ENCODE measurements at places on chromosomes 4 and X. TPM values are rescaled to one million over a fixed set of nuclear protein-coding genes. Genes with fewer than 3 reads are reported as not detected.

- no peak for DNase-seq
These were observed 191.2 kb upstream of the BMP3 start for GRCh38 chr4:80839281-80839680.

- no peak for DNase-seq
These were observed at the start of gene MAGEA11 for GRCh38 chrX:149711545-149712236. MAGEA11 (plus strand) TSS chrX:149712060; CDS start chrX:149713160, 1,100 bp downstream.

- DNase-seq, result no peak
These were observed 417.7 kb upstream of the GALNT7 start for GRCh38 chr4:172750910-172751309.

DNA sequence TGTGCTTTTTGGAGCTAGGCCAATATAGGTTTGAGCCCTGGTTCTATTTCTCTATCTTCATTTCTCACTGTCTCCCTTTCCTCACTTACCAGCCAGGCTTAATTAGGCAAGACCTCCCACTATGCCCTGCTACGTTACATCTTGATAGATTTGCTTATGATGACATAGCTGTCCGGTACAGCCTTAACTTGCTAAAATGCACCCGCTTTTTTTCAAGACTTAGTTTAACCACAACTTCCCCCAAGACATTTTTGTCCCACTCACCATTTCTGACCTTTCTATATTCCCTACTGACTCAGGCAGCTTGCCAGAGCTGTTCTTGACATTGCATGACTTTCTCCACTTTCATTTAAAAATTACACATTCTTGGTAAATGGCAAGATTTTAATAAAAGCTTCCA, 152.6 kb downstream of the MID1 start:
- no peak for DNase-seq

DNA sequence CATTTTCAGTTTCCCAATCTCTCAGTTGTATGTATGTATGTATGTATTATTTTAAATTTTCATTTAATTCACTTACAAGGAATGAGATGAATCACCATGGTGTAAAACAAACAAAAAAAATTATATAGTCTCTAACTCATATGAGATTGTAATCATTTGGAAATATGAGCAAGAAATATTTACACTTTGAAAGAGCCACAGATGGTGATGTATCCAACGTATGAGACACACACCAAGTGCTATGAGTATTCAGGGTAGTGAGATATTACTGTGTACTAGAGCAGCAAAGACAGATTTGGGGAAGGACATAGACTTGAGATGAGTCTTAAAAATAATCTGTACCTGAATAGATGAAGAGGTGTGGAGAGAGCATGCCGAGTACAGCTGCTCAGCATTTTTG, 1154.4 kb downstream of the RAPGEF2 start:
- no peak for DNase-seq

DNA sequence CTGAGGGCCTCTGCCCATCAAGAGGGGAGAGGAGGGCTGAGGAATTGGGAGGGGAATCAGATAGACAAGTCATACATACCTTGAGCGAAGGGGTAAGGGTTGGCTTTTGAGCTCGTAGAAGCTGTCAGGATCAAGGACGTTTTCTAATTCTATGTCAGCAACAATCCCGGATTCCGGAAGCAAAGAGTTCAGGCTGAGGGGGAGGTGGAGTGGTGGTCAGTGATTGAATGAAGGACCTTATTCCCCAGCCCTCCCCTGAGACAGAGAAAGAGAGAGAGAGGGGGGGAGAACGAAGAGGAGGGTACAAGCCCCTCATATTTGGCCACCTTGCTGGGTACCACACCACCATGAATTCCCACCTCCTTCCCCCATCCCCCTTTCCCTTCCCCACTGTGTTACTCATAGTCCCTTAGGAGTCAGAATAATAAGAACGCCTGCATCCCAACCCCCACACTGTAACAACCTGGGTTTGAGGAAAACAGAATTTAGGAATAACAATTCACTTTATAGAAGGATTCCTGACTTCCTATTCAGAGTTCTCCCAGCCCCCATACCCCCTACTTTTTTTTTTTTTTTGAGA, 2.7 kb downstream of the TFE3 start:
- no peak for DNase-seq

- DNase-seq, result no peak
These were observed 554 bp downstream of the DCTD start for GRCh38 chr4:182916483-182917181.

- DNase-seq, result no peak
These were observed 440.1 kb upstream of the SMIM31 start for GRCh38 chr4:164313853-164314252.

DNA sequence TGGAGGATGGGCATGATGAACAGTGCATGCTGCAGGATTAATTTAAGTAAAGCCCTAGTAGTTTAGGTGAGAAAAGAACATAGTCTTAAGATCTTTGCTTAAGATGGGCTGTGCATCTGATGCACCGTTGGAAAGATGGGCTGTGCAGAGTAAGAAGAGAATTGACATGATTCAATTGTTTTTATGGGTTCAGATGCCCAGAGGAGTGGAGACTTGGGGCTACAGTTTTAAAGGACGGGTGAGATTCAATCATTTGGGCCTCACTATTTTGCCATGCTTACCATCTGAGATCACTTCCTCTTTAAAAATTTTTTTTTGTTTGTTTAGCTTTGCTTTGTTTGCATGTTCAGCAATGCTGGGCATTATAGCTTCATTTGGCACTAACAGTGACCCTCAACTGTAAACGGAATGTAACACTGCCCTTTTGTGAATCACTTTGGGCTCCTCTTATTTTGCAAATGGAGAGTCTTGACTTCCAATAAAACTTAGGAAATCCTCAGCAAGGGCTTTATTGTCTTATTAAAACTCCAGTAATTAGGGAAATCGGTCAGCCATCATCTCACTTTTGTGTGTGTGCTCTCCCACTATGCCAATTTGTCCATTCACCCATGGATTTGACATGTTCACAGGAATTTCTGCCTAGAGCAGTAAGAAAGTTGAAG, 216.1 kb upstream of the TLL1 start:
- DNase-seq, result no peak

GRCh38 chr4:83231620-83232076, 53.0 kb downstream of the COQ2 start:
- DNase-seq, result no peak

DNA sequence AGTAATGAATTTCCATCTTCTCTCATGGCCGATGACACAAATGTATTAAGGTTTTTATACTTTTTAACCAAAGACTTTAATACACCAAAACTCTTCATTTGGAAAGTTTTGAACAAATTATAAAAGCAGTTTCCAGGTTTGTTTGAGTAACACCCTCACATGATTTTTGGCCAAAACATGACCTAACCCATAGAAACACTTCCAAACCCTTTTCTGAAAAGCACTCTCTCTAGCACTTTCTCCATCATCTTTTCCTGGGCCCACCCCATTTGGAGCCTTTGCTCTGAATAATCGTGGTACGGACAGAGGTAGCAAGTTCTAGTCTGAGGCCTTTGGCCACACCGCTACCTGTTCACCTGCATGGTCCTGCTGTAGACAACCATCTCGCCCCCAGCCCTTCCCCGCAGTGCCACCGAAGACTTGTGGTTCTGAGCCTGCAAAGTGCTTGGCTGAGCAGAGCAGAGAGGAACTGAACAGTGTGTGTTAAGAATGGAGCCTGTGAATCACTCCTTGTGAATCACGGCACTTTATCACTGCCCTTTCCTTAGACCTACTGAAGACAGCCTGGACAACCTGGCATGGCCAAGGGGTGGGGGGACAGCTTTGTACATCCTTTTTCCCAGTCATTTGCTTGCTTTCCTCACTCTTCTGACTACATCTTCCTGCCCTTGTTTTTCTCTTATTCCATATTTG, 181.8 kb downstream of the PTTG2 start:
- DNase-seq, result no peak

DNA sequence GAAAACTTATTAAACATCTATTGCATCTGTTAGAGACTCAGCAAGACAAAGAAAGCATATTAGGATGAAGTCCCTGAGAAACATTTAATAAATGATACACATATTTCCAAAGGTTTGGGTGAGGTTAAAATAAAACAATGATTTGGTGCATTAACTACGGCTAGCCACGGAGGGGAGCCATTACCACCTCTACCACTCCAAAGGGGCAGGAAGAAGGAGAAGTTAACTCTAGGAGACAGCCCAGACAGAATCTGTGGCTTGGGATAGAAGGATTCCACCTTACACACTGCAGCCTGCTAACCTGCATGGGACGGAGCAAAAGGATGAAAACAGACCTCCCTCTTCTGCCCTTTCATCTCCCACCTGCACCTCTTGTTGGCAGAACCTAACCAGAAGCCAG, 189.1 kb upstream of the C1QTNF7 start:
- peak; percentile 12 for DNase-seq

DNA sequence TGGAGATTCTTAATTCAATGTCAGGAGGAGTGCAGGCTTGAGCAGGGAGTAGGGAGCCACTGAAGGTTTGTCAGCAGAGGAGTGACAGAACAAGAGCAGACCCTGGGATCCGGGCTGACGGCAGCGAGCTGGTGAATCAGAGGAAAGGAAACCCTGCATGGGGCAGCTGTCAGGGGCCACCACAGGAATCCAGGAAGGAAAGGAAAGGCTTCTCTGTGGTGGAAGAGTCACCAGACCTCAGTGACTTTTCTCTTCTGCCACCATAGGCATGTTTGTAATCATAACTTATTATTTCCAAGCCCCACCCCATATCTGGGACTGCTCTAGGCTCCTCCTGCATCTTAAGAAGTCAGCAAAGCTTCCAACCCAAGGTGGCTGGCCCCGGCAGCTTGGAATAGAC, 150.9 kb downstream of the BCOR start:
- DNase-seq, result no peak

- no peak for DNase-seq
These were observed 173.9 kb downstream of the BMPR1B start for GRCh38 chr4:94931626-94932025.

DNA sequence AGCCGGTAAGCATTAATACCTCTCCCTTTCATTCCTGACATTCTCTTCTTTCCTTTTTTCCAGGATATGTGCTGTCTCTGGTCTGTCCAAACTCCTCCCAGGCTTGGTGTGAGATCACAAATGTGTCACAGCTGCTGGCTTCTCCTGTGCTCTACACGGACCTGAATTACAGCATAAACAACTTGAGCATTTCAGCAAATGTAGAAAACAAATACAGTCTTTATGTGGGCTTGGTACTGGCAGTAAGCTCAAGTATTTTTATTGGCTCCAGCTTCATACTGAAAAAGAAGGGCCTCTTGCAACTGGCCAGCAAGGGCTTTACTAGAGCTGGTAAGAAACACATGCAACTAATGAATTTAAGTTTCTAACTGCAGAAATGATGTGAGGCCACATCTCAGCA, 8.4 kb downstream of the NIPAL1 start:
- no peak for DNase-seq

DNA sequence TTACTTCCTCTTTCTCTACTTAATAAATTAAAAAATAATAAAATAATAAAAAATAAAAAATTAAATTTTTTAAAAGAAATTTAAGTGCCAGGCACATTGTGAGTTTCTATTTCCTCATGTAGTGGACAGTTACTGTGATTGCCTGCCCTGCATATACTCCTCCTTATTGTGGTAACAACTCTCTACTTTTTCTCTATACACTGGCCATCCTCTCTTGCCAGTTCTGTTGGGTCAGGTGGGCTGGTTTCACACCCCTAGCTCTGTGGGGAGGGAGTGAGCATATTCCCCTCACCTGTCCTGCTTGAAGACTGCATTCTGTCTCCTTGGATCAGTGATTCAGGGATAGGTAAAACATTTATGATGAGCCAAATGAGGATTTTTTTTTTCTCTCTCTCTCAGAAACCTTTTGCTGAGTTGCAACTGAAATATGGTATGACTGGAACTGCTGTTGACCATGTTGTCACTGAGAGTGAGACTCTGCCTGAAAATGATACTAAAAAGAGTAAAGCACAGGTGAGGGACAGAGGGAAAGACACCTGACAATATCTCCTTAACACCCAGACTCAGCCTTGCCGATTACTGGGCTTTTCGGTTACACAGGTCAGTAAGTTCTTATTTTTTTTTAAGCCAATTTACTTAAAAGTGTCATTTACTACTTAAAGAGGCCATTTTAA, 37.2 kb downstream of the CXXC4 start:
- no peak for DNase-seq

DNA sequence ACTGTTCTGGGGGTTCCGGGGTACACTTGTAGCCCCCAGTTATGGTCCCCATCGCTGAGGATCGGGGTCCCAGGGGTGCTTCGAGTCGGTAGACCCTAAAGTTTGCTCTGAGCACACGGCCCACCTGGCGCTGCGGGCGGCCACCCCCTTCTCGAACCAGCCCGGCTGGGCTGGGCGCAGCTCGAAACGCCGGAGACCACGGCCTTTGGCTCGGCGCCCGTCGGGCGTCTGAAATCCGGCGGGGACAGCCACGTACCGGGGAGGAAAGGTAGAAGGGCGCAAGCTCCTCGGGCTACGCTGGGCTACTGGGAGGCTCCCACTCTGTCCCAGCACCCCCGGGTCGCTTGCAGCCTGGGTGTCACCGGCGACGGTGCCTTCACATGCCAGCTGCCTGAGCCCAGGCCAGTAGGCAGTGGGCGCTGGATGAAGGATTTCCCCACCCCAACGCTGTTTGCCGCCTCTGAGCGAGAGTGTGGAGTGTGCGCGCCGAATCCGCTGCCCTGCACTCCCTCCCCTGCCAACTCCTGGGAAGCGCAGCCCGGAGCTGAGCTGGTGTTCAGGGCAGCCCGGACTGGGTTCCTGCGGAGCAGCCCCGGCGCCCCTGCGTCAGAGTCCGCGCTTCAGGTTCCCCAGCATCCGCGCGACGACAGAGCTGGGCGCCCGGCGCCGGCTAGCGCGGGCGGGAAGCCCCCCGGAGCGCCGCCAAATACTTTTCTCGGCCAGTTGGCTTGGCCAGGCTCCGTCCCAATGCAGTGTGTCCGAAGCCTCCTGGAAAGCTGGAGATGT, 637 bp downstream of the MAMLD1 start:
- DNase-seq, result no peak

GRCh38 chr4:55546756-55547465, at the start of gene CLOCK:
CLOCK (minus strand) TSS chr4:55546909; CDS start chr4:55482785, 64,124 bp downstream.
- peak; percentile 88 for DNase-seq

DNA sequence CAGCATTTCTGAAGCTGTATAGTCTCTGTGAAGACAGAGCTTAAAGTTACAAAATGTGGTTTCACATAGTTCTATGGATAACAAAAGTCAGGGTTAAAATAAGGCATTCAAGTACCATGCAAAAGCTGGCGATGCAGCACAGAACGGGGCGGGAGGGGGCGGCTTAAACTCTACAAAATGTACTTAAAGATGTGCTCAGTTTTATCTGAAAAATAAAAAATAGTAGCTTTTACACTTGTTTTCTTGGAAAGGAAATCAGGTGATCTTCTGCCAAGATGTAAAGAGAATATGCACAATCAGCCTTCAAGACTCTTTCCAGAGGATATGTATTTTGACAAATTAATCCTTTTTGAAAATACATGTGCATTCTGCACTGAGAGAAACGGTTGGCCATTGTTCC, 301.7 kb upstream of the EMCN start:
- no peak for DNase-seq

GRCh38 chrX:51420610-51421009, 75.8 kb downstream of the NUDT11 start:
- DNase-seq, result no peak

INPP4B gene
- 3.4 TPM for total RNA-seq

DDIT4L gene
- total RNA-seq, result 2.6 TPM

RNF212 gene
- 11.2 TPM for total RNA-seq

CFAP99 gene
- total RNA-seq, result not detected

MXRA5 gene
- 2.0 TPM for total RNA-seq

PPP1R2C gene
- total RNA-seq, result not detected

GPR34 gene
- not detected for total RNA-seq
